ENCODE measurements at places on chromosomes 2 and 18.
A peak's percentile ranks its signal among the peaks of the same experiment; 100 is the strongest.

DNA sequence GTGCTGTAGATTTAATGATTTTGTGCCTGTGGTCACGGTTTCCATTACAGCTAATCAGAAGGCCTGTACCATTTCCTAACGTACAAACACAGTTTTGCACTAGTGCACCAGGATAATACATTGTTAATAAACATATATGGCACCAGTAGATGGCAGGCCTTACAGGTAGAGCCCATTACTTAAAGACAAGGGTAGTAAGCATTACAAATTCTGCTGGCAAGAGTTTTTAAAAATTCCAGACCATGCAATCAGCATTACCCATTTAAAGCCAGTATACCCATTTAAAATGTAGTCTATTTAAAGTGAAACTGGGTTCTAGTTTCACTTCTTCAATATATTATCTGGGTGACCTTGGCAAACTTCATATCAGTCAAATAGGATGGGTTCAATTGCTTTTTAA lies 224.2 kb downstream of the NUP35 start:
- no peak for DNase-seq

- no peak for DNase-seq
Observed at GRCh38 chr2:234474654-234475053, 22.2 kb downstream of the ARL4C start.

- DNase-seq = no peak
Observed at GRCh38 chr2:235091421-235091820, 139.6 kb downstream of the SH3BP4 start.

- no peak for DNase-seq
Observed at GRCh38 chr2:217851191-217852020, 151.4 kb downstream of the TNS1 start.

DNA sequence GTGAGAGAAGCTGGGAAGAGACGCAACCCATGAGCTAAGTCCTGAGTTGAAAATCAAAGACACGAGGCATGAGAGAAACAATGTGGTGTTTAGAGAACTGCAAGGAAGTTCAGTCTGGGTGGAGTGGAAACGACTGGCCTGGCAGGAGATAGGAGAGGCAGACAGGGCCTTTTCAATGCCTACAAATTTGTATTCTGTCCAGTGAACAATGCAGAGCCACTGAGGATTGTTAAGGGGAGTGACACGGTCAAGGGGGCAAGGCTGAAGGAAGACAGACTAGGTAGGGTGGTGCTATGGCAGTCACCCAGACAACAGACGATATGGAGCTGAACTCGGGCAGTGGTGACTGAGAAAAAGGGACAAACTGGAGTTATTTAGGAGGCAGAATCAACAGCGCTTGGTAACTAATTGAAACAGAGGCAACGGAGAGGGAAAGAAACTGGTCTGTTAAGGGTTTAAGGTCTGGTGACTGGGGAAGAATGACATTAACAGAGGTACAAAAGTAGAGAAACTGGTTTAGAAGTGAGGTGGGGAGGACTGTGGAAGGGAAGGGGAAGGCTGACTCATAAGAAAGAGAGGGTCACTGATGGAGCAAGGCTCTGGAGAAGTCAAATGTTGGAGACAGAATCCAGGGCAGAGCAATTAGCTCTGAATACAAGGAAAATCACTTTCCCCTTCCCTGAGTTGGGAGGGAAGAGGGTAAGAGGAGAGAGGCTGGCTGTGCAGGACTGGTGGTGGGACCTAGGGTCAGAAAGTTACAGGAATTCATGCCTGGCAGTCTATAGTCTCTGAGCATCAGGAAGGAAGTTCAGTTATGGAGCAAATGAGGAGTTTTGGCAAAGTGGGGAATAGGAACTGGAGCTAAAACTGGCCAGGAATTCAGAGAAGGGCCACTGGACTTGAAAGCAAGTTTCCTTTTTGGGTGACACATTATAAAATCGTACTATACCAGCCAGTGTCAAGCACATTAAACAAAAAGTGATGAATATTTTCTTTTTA lies 63.4 kb upstream of the CHRNA1 start:
- DNase-seq = no peak

- DNase-seq = no peak
Observed at GRCh38 chr2:144412709-144413108, 107.2 kb downstream of the ZEB2 start.

- DNase-seq = no peak
Observed at GRCh38 chr2:45872211-45872610, 220.7 kb downstream of the PRKCE start.

- DNase-seq = peak; percentile 71
Observed at GRCh38 chr2:239264838-239265651, 135.8 kb downstream of the HDAC4 start.

DNA sequence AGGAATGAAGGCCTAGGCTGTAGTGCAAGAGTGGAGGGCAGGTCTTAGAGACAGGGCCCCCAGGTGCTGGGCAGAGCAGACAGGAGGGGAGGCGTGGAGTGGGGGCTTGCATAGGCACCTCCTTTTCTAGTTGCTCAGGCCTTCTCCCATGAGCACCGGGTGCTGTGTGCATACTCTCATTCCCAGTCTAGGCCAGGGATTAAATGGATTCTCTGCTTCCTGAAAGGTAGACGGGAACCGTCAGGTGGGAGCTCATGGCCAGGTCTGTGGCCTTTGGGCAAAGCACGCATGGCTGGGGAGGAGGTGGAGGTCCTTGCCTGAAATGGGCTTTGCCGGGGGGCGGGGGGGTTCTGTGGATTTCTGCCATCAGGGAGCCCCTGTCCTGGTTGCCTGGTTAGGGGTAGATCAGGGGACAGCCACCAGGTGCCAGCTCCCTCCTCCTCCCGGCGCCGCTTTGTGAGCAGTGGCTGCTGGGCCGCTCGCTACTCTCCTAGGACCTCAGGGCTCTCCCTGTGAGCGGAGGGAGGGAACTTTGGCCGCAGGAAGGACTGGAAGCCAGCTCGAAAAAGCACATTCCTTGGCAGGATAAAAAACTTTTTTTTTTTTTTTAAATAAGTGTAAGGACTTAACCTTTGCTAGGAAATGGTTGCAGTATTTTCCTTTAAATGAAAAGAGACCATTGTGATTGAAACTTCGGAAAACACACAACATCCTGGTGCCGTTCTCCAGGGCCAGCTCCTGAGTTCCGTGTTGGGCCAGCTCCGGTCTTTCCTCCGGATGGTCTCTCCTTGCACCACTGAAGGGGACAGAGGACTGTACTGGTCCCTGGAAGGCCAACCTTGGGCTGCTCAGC lies 82.8 kb upstream of the HAAO start:
- DNase-seq = no peak
